ENCODE measurements at places on chromosomes 1 and 21.

GRCh38 chr21:39555911-39556590 lies 56.7 kb upstream of the B3GALT5 start:
- no peak for DNase-seq

DNA sequence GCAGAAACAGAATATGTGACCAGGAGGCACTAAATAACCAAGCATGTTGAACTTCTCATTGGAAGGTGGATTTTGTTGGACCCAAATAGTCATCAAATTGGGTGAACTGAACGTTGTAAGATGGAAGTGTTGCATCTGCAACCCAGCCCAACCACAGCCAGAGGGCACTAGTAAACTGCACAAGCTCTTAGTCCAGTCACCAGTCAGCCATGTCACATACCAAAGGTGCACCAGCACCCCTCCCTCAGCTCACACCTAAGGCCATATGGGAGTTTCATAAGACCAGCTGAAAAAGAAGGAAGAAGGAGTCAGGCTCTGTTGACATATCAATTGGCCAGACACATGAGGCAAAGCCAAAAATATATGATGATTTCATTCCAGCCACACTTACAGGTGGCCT lies 481.7 kb upstream of the NR5A2 start:
- no peak for DNase-seq

- DNase-seq: no peak
Observed at GRCh38 chr1:97368296-97368695, 552.5 kb downstream of the DPYD start.

- no peak for DNase-seq
Observed at GRCh38 chr1:86778569-86779239, 74.3 kb downstream of the SH3GLB1 start.

DNA sequence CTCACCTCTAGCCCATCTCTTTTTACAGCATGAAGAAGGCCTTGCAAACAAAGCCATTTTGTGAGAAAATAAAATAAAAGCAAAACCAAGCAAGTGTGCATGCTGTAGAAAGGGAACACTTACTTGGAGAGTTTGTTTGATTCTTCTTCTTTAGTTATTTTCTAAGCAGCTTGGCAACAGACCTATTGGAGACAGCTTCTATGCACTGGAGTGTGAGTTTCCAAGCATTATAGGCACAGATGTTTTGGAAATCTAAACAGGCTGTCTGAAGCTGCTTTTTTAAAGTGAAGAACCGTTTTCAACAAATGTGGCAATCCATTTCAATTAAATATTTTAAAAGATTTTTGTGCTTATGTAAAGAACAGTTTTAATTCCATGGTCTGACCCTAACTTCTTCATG lies 76.6 kb downstream of the NGF start:
- DNase-seq: no peak

GRCh38 chr1:92901699-92902405 lies 59.4 kb downstream of the DIPK1A start:
- no peak for DNase-seq

GRCh38 chr1:35683012-35683411 lies 35.7 kb downstream of the C1orf216 start:
- DNase-seq: no peak

DNA sequence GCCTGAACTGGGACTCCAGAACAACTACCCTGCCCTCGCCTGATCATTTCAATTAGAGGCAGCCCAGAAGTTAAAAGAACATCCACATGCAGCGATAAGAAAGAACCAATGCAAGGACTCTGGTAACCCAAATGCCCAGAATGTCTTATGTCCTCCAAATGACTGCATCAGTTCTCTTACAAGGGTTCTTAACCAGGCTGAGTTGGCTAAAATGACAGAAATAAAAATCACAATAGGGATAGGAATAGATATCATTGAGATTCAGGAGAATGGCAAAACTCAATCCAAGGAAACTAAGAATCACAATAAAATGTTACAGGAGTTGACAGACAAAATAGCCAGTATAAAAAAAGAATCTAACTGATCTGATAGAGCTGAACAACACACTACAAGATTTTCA lies 80.1 kb upstream of the PTGFR start:
- DNase-seq: no peak

DNA sequence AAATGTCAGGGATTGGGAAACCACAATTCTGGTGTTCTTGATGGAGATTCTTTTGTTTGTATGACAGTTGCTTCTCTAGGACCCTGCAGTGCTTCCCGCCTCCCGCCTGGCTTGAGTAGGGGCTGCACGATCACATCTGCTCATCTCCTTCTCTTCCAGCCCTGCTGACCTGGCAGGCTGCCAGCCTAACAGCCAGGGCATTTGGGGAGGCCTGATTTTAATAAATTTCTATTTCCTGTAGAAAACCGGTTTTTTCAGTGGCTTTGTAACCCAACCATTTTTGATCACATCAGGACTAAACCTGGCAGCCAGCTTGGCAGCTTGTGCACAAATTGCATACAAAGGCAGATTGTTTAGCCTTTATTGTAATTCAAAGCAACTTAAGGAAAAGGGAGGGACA lies 78.9 kb downstream of the UBE2U start:
- no peak for DNase-seq

- no peak for DNase-seq
Observed at GRCh38 chr1:33402206-33402605, 28.7 kb downstream of the PHC2 start.
